ENCODE measurements at places on chromosomes 4 and X.

GRCh38 chr4:142386856-142387255, 459.2 kb downstream of the INPP4B start:
- DNase-seq: no peak

- no peak for DNase-seq
Observed at GRCh38 chrX:16239211-16239610, 71.9 kb downstream of the MAGEB17 start.

DNA sequence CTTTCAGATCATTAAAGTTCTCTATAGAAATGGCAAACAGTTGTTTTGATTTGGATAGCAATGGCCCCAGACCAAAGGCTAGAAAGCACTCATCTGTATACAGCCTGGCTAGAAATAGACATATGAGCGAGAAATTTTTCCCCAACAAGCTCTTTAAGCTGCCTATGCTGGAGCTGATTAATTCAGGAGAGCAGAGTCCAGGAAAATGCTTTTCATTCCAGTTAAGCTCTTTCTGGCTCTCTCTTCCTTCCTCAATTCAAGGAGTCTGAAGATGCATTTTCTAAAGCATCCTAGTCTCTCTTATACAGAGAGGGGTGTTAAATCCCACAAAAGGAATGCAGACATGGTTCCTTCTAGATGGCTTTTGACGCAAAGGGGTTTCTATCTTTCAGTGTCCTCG, 141.7 kb upstream of the RAI2 start:
- no peak for DNase-seq

DNA sequence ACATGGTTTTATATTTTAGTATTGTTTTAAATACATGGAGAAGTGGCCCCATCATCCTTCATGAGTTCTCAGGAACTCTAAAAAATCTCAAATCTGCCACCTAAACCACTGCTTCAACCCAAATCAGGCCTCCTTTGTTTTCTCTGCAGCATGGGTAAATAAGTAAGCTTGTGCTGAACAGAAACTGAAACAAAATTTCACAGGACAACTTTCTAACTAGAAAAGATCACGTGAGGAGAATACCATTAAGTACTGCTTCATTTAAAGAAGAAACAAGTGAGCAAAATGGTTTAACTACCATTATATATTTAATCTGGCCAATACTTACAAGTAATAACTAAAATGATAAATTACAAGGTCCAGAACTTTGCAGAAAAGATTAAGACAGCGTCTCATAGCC, 2.5 kb downstream of the ARAP2 start:
- no peak for DNase-seq

GRCh38 chrX:2321411-2321810, 179.4 kb downstream of the DHRSX start:
- DNase-seq: no peak

DNA sequence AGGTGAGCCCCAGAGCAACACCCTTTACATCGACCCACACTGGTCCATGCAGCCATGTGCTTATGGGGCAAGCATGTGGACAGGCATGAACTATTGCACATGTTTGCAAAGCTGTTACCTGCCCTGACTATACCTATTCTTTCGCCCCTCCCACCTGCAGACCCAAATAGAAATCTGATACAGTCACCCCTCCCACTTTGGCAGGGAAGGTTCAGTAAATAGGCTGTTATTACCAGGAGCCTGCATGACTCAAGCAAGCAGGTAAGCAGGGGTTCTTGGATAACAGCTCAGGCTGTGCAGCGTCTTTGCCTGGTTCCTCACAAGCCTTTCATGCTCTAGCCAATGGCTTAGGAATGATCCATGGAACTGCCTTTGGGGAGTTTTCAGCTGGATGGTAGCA, 122.7 kb upstream of the DIPK2B start:
- DNase-seq: no peak

DNA sequence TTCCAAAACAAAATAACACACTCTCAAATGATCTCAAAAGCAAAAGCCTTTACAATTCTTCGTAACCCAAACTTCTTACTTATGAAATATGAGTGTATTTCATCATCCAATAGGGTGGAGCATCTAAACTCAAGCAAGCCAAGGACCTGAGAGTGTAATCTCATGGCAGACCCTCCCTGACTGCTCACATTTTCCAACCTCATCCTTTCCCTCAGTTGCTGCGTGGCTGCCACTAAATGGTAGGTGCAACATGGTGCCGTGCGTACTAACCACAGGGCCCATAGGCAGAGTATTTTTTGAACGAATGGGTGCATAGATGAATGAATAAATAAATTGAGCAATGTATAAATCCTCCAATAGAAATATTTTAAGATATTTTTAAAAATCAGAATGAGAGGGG, 45.4 kb downstream of the TTC29 start:
- DNase-seq: no peak

GRCh38 chrX:37862851-37863250, 15.5 kb upstream of the DYNLT3 start:
- no peak for DNase-seq

GRCh38 chr4:43496188-43496587, 603.7 kb downstream of the GRXCR1 start:
- no peak for DNase-seq

- DNase-seq: no peak
Observed at GRCh38 chrX:34972206-34972605, 29.6 kb downstream of the FAM47B start.

- DNase-seq: no peak
Observed at GRCh38 chrX:13607996-13608365, 38.6 kb downstream of the EGFL6 start.

GRCh38 chr4:8079916-8080753, 78.5 kb downstream of the ABLIM2 start:
- no peak for DNase-seq

DNA sequence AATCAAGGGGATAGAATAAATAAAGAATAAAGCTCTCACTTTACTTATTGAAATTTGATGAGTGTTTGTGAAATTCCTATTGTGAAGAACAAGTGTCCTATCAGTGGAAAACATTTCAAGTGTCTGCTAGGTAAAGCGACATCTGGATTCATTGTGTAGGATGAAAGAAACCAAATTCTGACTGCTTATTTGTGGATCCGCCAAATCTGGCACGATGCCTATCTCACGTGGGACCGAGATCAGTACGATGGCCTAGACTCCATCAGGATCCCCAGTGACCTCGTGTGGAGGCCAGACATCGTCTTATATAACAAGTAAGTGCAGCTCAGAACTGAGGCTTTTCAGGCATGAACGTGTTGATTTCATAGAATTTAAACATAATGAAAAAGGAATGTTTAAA, 1.9 kb downstream of the CHRNA9 start:
- DNase-seq: no peak

GRCh38 chrX:46584736-46585135, 11.2 kb downstream of the CHST7 start:
- DNase-seq: no peak

- no peak for DNase-seq
Observed at GRCh38 chr4:88971536-88971935, 85.4 kb downstream of the FAM13A start.

- no peak for DNase-seq
Observed at GRCh38 chr4:83382850-83383249, 48.2 kb upstream of the HPSE start.

DNA sequence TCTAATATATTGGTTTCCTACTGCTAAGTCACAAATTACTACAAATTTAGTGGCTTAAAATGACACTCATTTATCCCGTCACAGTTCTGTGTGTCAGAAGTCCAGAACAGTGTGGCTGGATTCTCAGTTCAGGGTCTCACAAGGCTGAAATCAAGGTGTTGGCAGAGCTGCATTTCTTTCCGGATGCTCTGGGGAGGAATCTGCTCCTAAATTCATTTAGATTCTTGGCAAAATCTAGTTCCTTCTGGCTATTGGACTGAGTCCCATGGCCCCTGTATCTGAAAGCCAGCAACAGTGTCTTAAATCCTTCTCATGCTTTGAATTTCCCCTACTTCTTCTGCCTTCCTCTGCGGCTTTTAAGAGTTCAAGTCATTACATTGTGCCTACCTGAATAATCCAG, 103.1 kb upstream of the BMP3 start:
- no peak for DNase-seq

GRCh38 chr4:26935397-26935796, 74.8 kb downstream of the STIM2 start:
- no peak for DNase-seq

- DNase-seq: no peak
Observed at GRCh38 chr4:185395238-185395955, at the start of gene LRP2BP. Gene LRP2BP (minus strand): TSS chr4:185395924. CDS start chr4:185378186, 17,738 bp downstream.

- no peak for DNase-seq
Observed at GRCh38 chr4:146154057-146154456, 21.5 kb upstream of the LSM6 start.

GRCh38 chr4:133314991-133315390, 165.9 kb downstream of the PCDH10 start:
- no peak for DNase-seq

DNA sequence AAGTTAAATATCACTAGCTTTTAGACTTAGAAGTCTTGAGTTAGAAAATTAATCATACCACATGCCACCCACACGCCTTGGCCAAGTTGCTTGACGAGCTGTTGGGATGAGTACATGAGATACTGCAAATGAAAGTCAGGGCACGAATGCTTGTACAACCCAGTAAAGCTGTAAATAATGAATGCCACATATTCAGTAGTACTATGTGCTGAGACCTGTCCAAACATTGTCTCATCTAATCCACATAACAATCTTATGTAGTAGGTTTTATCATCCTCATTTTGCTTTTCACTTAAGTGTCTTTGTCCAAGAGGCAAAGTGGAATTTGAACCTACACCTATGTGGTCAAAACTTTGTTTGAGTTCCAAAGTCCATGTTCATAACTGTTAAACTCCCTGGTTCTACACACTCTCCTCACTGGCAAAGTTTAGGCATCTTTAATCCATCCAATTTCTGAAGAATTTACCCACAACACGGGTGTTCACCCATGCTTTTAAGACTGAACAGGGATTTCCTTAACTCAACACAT, 74.1 kb downstream of the LDB2 start:
- DNase-seq: no peak

DNA sequence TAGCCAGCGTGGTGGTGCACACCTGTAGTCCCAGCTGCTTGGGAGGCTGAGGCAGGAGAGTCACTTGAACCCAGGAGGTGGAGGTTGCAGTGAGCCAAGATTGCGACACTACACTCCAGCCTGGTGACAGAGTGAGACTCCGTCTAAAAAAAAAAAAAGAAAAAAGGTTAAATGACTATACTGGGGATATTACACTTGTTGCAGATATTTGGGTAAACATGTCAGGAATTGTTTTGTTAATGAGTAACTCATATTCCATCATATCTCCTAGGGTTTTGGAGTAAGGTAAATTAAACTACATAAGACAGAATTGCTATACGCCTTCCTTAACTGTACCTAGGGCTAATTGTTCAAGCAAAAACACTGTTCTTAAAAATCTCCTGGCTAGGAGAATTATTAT, 291.4 kb upstream of the IGFBP7 start:
- no peak for DNase-seq

GRCh38 chr4:138305050-138305449, 62.9 kb upstream of the SLC7A11 start:
- DNase-seq: no peak

GRCh38 chr4:23957465-23957864, 67.6 kb upstream of the PPARGC1A start:
- DNase-seq: no peak

DNA sequence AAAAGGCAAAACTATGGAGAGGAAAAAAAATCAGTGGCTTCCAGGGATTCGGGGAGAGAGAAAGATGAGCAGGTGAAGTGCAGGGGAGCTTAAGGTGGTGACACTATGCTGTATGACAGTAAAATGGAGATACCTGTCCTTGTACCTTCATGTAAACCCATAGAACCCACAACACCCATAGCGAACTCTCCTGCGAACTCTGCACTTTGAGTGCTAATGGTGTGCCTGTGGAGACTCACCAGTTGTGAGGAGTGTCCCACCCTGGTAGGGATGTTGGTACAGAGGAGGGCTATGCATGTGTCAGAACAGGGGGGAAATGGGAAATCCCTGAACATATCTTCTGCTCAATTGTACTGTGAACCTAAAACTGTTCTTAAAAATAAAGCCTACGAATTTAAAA, 42.8 kb downstream of the HMX1 start:
- DNase-seq: no peak

DNA sequence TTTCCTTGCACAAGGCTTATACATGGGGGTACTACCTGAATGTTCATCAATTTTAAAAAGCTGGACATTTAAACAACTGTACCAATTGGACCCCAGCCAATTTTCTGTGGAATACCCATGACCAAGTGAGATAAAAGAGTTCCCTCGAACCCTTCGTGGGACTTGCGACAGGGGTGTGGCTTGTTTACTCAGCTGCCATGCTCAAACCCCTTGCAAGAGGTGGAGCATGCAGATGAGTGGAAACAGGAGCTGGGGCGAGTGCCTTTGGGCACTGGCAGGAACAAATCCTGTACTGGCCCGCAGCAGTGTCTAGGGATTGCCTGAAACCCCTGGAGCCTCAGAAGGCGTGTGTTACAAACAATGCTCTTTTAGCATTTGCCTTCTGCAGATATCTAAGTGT, 144.2 kb downstream of the PDHA2 start:
- no peak for DNase-seq

- DNase-seq: no peak
Observed at GRCh38 chr4:146407257-146407656, 114.5 kb downstream of the SLC10A7 start.

- DNase-seq: no peak
Observed at GRCh38 chr4:28913466-28913865, 1806.7 kb upstream of the PCDH7 start.

DNA sequence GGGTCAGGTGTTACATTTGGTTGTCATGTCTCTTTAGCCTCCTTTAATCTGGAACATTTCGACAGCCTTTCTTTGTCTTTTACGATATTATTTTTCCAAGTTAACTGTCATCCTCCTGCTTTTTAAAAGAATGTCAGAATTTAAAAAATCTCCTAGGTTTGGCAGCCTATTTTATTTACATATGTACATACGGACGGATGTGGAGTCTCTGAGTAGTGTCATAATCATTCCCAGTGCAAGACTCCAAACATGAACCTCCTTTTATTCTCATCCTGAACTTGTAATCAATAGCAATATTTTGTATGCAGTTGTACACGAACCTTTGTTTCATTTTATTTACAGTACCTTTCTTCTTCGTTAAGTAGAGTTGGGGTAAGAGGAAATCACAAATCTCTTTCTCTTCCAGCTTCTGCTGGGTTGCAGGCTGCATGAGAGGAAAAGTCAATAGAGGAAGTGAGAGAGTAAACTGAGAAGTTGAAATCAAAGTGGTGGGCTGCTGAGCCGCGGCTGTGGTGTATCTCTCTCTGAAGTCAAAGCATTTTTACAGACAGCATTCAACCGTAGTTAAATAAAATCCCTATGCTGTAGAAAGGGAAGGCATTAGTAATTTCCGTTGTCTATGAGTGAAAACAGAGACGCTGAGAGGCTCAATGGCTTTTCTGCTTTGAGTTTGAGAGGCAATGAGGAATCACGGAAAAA, 53.9 kb upstream of the RPS6KA3 start:
- no peak for DNase-seq

GRCh38 chr4:150136481-150136880, 58.2 kb downstream of the DCLK2 start:
- no peak for DNase-seq

DNA sequence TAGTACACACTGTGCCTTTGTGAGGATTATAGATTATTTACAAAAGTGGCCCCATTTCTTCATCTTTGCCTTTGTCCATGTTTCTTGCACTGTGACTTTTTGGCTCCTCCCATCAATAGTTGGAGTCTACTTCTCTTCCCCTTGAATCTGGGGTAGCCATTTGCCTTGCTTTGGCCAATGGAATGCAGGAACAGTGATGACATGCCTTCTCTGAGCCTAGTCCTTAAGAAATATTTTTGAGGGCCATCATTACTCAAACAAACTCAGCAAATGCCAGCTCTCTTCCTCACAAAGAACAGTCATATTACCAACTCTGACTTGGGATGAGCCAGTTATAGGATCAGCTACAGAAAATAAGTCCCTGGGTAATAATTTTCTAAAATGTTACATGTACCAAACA, 189.6 kb downstream of the FRMPD4 start:
- no peak for DNase-seq
